Prostate gland (tissue), 2 donors: ENCODE measurements at places on chromosomes 16 and 17. TPM values are rescaled to one million over a fixed set of nuclear protein-coding genes. Genes with fewer than 3 reads are reported as not detected.

- no peak for DNase-seq
These were observed 54.9 kb downstream of the GNAO1 start for GRCh38 chr16:56246051-56246817.

DNA sequence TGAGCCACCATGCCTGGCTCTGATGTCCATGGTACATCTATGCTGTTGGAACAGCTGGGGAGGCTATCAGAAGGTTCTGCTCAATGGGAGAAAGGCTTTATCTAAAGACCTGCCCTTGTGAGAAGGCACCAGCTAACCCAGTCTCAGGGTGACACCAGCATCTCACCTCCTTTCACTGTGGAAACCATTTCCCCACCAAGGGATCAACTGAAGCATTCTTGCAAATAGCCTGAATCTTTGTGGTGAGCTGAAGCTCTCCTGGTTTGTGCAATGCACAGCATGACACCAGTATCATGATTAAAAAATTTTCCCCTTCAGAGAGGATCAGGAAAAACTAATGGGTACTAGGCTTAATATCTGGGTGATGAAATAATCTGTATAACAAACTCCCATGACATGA, 5.1 kb downstream of the CCL18 start:
- no peak for DNase-seq

GRCh38 chr16:69396187-69397061, 10.6 kb upstream of the TERF2 start:
- peak; percentile 82 for DNase-seq

DNA sequence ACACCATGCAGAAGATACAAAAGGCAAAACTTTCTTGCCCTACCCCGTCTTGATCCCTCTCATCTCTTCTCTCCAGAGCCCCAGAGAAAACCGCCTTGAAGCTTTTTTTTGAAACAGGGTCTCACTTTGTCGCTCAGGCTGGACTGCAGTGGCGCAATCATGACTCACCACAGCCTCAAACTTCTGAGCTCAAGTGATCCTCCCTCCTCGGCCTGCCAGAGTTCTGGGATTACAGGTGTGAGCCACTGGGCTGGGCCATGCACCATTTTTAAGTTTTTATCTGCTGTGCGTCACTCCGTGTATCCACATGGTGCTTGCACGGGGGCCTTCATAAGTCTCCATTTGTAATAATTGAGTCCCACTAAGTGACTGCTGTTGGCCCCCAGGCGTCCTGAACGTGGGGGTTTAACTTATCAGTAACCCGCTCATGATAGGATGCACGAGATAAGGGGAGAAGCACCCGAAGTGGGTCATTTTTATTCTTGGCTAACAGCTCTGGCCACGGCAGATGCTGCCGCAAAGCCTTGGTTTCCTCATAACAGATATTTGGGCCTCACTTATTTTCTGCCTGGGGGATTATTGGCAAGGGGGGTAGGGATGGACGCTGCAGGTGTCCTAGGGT, 8.6 kb downstream of the DNAH17 start:
- no peak for DNase-seq

DNA sequence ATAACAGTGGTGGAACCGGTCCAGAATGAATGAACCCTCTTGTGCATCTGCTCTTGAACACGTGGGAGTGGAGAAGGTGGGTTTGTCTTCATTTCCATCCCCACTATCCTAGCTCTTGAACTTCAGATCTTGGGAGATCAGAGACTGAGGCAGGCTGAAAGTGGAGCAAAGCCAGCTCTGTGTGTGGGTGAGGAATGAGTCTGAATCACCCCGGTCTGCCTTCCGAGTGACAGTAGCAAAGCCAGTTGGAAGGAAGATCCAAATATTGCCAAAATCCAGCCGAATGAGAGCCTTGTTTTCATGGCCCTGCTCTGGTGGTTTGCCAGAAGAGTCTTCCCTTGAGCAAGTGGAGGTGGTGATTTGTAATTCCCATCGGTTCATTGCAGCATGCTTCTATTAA, 29.0 kb upstream of the ASIC2 start:
- no peak for DNase-seq

DNA sequence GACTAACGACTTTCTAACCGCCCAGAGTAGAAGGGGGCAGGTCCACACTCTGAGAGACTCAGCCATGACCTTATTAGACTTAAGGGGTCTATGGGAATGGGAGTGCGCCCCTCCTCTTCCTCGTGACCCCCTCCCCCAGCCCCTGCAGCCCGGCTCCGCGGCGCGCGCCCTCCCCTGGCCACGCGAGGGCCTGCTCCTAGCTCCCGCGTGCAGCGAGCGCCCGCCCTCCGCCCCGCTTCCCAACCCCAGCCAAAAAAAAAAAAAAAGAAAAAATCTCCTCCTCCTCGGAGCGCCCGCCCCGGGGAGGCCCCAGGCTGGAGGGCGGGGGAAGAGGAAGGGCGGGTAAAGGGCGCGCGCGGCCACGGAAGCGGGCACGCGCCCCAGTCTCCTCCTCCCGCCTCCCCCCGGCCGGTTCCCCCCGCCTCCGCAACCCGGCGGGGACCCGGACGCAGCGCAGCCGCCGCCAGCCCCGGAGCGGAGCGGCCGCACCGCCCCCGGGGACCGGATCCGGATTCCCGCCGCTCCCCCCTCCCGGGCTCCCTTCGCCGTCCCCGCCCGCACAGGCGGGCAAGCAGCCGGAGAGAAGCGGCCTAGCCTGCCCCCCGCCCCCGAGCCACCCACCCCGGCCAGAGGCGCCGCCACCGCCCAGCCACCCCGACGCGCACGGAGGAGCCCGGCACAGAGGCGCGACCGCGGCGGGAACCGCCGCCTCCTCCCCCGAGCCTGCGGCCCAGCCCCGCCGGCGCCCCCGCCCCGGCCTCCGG, 949 bp downstream of the UBTF start:
- DNase-seq = peak; percentile 87

DNA sequence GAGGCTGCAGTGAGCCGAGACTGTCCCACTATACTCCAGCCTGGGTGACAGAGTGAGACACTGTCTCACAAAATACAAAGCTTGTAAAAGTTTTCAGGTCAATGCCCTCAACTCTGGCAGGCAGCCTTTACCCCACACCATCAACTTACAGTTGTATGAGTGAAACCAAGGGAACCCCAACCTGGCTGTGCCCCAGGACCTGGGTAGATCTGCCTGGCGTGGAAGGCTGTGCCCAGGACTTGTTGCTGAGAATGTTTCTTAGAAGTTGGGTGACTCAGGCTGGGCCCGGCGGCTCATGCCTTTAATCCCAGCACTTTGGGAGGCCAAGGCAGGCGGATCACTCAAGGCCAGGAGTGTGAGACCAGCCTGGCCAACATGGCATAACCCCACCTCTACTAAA, 7.8 kb downstream of the CES3 start:
- DNase-seq = no peak

- no peak for DNase-seq
These were observed 3.1 kb downstream of the PRSS21 start for GRCh38 chr16:2819939-2820835.

- DNase-seq = no peak
These were observed 6.5 kb downstream of the CRK start for GRCh38 chr17:1449412-1449967.

DNA sequence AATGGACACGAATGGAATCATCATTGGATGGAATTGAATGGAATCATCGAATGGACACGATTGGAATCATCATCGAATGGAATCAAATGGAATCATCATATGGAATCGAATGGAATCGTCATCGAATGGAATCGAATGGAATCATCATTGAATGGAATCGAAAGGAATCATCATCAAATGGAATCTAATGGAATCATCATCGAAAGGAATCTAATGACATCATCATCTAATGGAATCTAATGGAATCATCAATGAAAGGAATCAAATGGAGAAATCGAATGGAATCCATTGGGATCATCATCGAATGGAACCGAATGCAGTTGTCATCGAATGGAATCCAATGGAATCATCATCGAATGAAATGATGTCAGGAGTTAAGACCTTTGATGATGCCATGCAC, 154.9 kb downstream of the SHCBP1 start:
- no peak for DNase-seq

DNA sequence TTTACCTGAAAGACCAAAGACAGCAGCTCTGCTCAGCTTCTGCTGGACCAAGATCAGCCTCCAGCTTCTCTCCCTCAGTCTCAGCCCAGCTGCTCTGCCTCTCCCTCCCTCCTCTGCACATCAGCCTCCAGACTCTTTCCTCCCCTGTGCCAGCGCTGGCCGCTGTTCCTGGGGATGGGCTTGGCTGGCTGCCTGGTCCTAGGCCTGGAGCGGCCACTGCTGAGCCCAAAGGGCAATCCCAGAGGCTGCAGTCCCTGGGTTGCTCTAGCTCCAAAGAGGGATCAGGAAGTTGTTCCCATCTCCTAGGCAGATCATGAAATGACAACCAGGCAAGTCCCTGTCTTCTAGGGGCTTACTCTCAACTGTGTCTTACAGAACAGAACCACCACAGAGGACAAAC, 31.3 kb downstream of the DCUN1D3 start:
- DNase-seq = peak; percentile 16

DNA sequence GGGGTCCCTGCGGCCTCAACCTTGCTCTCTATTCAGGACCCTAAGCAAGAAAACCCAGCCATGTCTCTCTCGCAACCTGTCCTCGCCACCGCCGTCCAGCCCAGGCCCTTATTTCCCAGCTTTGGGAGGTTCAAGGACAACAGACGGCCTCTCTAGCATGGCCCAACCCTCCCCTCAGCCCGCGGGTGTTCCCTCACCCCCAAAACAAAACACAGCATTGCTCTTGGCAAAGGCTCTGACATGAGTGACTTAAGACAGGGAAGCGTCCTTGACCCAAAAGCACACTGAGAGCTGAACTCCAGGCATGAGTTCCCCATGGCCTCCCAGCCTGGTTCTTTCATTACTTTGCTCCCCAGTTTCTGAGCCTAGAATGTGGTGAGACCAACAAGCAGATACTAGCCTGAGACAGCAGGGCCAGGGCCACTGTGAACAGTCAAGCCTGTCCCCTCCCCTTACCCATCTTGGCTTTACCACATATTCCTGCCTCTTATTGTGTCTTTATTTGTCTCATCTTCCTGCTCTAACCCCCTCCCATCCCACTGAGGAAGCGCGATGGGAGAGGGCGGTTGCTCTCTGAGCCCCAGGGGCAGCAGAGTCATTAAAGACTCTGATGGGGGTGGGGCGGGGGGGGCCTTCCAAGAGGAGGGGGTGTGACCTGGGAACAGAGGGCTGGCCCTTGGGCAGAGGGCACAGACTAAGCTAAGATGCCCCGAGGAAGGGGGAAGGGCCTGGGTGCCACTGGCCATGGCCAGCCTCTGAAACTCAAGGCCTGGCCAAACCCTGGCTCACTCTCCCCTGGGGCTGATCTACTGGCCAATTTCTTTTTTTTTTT, 11.8 kb downstream of the SREBF1 start:
- no peak for DNase-seq

DNA sequence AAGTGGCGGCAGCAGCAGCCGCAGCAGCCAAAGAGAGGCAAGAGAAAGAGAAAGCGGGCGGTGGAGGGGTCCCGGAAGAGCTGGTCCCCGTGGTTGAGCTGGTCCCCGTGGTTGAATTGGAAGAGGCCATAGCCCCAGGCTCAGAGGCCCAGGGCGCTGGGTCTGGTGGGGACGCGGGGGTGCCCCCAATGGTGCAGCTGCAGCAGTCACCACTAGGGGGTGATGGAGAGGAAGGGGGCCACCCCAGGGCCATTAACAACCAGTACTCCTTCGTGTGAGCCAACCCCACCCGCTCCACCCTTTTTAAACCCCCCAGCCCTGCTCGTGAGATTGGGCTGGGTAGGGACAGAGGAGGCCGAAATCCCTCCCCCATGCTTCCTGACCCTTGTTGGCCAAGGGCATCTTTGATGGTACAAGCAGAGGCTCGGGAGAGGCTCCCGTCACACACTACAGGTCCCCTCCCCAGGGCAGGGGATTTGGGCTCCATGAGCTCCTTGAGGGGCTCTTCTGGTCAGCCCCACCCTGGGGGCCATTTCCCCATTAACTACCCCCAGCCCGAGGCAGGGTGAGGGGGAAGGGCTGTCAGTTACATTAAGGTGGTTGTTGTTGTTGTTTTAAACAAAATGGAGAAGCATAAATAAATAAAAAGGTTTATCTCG, 4.6 kb upstream of the ATP2A1 start:
- no peak for DNase-seq

DNA sequence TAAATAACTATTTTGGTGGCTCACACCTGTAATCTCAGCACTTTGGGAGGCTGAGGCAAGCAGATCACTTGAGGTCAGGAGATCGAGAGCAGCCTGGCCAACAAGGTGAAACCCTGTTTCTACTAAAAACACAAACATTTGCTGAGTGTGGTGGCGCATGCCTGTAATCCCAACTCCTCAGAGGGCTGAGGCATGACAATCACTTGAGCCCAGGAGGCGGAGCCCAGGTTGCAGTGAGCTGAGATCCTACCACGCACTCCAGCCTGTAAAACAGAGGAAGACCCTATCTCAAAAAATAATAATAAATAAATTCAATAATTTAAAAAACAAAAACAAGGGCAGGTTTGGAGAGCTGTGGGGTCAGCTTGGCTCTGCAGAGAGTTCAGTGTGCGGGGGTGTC, 5.7 kb upstream of the SLC4A1 start:
- no peak for DNase-seq

GRCh38 chr17:37672548-37673078, 29.4 kb upstream of the DDX52 start:
- DNase-seq = no peak

DNA sequence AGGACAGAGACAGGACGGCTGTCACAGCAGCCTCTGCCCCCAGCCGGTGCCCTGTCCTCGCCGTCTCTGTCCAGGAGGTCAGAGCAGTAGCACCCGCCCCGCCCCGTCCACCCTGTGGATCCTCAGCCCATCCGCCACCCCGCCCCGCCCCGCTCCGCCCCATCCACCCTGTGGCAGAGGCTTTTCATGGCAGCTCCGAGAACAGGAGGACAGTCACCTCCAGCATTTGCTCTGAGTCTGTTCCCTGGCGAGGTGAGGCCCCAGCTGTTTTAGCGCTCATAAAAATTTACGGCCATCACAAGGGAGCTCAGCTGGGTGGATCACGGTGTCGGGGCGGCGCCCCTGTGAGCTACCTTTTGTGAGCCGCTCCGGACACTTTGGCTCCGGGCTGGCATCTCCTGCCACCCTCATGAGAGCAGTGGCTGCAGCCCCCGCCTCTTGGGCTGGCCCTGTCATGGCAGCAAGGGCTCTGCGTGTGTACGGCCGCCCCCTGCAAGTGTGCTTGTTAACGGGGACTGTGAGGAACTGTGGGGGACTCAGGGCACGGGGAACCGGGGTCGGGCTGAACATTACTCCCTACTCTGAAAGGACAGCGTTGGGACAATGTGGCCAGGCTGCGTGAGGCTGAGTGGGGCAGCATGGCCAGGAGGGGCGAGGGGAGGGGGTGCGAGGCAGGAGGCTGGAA, 32.3 kb upstream of the GNG13 start:
- DNase-seq = no peak

Gene HLF
- total RNA-seq = 26.5 TPM

Gene TEX19
- total RNA-seq = not detected

Gene CPPED1
- total RNA-seq = 61.0 TPM
